Activated CD8-positive, alpha-beta memory T cell treated with anti-CD3 and anti-CD28 coated beads for 24 hours (primary cell): ENCODE measurements at places on chromosomes 3 and 15.
A peak's percentile ranks its signal among the peaks of the same experiment; 100 is the strongest.

DNA sequence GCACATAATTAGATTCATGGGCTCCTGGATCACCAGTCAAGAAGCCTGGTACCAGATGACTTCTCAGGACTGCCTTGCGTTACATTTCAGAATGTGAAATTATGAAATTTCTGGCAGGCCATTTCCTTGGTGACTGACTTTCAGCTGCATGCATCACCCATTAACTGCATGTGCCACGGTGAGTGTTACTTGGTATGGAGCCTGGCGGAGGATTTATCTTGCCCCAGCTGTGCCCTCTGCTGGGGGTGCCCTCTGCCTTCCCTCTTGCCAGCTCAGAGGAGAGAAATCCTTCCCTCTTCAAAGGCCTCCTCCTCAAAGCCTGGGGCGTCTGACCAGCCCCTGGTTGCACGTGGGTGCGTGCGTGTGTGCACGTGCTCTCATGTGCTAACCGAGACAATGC is 57.7 kb upstream of the CTSH start:
- DNase-seq = no peak

GRCh38 chr15:66288551-66289185 is 4.7 kb upstream of the DIS3L start:
- no peak for DNase-seq

DNA sequence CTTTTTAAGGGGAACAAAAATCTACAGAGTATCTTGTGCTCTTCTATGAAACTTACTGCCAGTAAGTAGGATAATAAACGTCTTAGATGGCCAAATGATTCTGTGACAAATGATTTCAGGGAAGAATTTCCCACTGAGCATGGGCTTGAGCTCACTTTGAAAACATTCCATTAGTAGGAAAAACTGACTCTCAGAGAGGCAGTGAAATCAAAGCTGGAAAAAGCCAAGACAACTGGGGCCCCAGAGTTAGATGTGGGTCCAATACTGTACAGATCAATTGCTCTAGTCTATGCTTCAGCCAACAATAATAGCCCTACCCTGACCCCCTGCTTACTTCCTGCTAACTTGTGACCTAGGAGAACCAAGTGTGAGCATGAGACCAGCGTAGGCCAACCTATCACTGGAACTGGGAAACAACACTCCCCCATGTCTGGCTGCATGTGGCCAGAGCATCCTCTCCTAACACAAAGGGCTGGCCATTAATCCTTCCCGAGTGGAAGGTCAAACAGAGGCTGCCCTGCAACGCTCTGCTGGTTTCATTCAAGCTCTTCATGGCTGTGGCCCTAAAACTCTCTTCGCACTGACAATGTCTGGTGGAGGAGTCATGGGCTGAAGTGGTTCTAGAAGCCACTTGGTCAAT is 68.8 kb downstream of the FOXB1 start:
- DNase-seq = no peak

- DNase-seq = no peak
Observed at GRCh38 chr3:71890356-71890931, 105.5 kb upstream of the PROK2 start.

DNA sequence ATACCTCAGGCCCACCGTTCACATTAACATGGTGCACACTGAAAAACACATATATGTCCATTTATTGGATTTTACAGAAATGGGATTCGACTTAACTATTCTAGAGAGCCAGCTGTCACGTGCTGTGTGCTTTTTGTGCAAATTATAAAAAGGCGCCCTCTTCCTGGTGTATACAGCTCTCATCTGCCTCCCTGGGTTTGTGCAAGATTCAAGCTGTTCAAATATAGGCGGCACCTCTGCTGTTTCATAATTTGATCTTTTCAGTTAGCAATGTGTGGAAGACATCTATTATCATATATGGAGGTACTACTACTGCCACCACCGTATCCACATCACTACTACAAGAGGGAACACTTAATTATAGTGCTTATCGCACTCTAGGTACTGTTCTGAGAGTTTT is 187.6 kb downstream of the EBLN2 start:
- DNase-seq = no peak

DNA sequence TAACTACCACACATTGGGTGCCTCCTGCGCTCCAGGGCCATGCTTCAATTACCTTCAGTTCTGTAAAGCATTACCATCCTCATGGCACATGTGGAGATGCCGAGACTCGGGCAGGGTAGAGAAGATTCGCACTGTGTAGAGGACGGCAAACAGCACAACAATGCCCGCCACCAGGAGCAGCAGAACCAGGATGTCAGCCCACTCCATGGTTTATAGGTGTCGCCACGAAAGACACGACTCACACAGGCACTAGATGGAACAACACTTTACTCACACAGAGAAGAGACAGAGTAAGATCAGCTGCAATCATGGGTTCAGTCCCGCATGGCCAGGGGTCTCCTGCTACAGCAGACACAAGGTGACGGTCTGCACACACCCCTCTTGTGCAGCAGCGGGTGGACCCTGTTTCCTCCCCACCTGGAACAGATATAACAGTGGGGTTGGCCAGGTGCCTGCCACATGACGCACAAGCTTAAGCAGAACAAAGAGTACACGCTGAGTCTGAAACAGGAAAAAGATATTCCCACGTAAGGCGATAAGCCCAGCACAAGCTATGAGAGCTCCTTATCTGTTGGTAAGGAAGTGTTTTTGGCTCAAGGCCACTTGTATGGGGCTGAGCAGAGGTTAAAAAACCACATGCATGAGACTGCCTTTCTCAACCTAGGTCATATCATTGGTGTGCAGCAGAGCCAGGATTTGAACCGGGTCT is 2.5 kb upstream of the TBC1D21 start:
- DNase-seq = no peak

GRCh38 chr15:94324835-94325767 is 93.7 kb downstream of the MCTP2 start:
- peak; percentile 62 for DNase-seq

GRCh38 chr3:129688271-129688895 is 81.9 kb upstream of the PLXND1 start:
- DNase-seq = no peak

DNA sequence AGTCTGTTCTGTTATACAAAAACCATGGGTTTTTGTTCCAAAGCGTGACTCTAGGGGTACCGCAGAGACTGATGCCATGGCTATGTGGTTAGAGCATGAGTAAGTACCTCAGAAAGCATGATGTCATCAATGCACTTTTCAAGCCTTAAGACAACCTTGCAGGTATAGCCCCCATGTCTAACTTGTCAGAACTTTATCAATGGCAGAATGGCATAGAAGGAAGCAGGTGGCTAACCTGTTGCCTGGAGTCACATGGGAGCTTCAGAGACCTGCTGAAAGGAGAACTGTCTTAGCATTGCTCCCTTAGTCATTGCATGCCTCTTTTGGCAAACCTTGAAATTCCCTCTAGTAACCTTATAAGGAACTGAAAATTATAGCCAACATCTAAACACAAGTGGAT is 52.5 kb downstream of the EOMES start:
- no peak for DNase-seq

- no peak for DNase-seq
Observed at GRCh38 chr15:48470096-48470495, 138.9 kb downstream of the DUT start.

DNA sequence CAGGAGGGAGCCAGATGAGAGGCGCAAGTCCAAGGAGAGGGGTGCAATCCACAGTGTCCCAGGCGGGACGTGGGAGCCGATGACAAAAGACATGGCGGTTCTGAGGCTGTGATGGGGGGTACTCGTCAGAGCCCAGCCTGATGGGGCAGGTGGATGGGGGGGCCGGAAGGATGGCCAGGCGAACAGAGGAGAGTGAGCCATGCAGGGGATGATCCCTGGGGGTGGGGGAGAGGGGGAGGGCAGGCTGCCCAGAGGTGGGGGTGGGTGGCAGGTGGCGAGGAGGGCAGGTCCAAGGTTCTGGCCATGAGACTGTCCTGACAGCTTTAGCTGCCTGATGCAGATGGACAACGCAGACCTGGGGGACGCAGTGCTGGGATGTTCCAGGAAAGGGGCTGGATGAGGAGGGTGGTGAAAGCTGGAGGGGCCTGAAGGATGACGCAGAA is 8.9 kb upstream of the CSPG4 start:
- DNase-seq = no peak

DNA sequence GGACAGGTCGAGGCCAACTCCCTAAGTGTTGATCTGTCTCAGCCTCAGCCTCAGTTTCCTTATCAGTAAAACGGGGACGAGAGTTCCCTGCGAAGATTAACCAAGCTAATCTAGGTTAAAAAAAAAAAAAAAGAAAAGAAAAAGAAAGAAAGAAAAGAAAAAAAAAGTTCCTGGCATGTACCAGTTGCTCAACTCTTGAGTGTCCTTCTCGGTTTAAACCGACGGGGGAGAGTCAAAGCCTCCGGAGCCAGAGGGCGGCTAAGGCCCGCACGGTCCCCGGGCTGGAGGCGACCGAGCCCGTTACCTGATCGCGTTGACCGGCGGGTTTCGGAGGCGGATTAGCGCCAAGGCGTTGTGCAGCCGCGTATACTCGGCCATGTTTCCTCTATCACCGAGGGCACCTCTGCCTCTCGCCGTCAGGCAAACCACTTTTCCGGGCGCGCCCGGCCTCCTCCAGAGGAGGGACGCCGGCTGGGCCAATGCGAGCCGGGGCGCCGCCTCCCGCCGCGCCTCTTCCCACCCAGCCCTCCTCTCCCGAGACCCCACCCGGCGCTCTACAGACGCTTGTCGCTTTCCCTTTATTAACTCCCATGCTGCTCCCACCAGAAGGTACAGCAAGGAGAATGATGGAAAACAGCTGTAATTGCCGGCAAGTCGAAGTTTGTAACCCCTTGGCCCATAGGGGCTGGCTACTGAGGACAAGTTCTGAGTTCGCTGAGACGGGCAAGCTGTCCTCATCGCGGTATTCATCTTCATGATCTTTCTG is at the start of gene EHHADH:
Gene EHHADH, minus strand, starts transcription at position 405 of the 766 bp plus-strand sequence. Its CDS starts 27 bp downstream, at position 378.
- DNase-seq = peak; percentile 85

- DNase-seq = no peak
Observed at GRCh38 chr3:197484204-197484901, 71.4 kb downstream of the BDH1 start.

GRCh38 chr3:188734395-188734794 is 437.4 kb upstream of the TPRG1 start:
- DNase-seq = no peak

DNA sequence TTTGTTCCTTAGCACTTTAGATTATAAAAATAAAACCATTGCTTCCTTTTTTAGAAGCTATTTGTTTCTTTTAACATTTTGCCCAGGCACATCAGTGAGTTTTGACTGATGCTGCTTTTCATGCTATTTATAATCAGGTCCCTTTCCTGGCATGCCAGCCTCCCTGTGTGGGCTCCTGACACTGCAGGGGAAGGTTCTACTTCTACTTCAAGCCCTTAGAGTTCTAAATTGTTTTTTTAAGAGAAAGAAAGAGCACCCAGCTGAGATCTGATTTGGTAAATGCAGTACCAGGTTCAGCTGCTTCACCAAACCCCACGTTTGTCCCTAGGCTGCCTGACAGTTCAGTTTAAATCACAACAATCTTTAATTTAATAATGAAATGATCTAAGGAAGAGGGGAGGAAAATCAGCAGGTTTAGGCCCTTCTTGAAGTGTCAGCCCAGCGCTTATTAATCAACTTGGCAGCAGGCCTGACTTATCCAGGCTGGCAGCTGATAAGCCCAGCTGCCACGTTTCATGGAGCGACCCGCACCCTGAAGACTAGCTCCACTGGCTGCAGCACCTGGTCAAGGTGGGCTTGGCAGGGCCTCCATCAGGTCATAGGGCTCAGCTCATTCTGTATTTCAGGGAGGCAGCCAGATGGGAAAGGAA is 29.0 kb downstream of the HGD start:
- DNase-seq = no peak

DNA sequence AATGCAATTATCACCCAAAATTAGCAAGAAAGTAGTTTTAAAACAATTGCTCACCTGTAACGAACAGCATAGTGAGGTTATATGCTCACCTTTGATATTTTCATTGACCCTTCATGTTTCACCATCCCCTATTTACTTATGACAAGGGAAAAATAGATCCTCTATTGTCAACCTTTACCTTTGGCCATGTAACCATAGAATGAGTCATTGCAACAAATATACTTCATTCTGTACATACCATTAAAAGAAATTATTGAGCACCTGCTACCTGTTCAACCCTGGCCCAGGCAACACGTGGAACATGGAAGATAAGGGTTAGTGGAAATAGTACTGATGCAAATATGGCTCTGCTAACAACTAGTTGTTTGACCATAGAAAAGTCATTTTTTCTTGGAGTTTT is 20.2 kb downstream of the LSAMP start:
- no peak for DNase-seq

DNA sequence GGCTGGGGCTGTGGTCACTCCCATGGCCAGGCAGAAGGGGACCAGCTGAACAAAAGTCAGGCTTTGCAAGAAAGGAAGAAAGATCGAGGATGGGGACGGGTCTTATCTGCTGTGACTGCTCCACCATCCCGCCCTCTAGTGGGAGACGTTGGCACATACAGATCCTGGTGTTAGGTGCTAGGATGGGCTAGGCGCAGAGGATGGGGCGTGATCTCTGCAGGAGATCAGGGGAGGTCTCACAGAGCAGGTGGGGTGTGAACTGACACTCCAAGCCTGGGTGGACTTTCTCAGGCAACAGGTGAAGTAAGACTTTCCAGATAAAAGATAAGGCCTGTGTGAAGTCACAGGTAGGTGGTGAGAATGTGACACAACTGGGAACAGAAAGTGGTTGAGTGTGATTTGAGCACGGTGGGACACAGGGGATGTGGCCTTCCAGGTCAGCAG is 141.9 kb upstream of the SMAD3 start:
- DNase-seq = no peak

GRCh38 chr15:79572691-79573404 is 140.7 kb downstream of the MINAR1 start:
- no peak for DNase-seq

DNA sequence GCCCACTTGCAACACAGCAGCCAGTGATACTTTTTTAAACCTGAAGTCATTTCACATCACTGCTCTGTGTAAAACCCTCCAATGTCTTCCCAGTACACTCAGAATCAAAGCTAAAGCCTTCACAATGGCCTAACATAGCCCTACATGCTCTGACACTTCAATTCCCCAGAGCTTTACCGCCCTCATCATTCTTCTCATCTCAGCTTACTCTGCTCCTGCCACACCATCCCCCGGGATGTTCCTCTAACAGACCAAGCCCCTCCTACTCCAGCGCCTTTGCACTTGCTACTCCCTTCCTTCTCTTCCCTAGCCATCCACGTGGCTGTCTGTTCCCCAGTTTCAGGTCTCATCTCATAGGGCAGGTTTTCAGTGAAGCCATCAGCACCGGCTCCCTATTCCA is 194.0 kb downstream of the SSR3 start:
- no peak for DNase-seq

GRCh38 chr3:195078891-195079440 is 192.0 kb downstream of the XXYLT1 start:
- no peak for DNase-seq

GRCh38 chr3:23808525-23808924 is 2.8 kb downstream of the UBE2E1 start:
- DNase-seq = no peak
